ENCODE measurements at places on chromosomes 3 and 15.

- no peak for DNase-seq
Observed at GRCh38 chr3:149612456-149612855, 45.4 kb downstream of the WWTR1 start.

- no peak for DNase-seq
Observed at GRCh38 chr3:171236265-171237008, 209.9 kb upstream of the SLC2A2 start.

DNA sequence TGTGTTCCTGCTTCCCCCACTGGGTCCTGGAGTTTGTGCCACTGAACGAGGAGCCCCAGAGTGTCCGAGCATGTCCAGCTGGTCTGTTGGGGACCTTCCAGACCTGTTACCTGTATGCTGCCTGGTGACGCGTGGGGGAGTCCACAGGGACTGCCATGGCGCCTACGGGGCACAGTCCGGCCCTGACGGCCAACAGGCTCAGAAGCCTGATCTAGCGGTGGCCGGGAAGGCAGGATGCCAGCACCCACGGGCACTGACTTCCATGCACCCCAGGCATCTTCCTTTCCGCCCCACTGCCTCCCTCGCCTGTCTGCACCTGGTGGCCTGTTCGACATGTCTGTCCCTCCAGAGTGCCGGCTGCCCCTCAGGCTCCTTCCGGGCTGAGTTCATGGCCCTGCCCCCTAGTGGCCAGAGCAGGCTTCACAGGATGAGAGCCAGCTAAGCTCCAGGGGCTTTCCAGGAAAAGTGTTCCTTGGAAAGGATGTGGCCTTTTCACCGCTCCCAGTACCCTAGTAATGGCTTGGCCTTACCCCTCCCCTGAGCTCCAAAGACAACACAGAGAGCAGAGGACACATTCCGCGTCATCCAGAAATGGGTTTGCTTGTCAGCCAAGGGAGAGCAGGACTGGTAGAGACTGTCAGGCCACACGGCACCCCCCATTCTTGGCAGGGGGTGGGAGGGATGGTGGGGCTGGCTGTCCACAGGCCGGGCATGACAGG is 35.7 kb downstream of the NGRN start:
- peak; percentile 35 for DNase-seq

DNA sequence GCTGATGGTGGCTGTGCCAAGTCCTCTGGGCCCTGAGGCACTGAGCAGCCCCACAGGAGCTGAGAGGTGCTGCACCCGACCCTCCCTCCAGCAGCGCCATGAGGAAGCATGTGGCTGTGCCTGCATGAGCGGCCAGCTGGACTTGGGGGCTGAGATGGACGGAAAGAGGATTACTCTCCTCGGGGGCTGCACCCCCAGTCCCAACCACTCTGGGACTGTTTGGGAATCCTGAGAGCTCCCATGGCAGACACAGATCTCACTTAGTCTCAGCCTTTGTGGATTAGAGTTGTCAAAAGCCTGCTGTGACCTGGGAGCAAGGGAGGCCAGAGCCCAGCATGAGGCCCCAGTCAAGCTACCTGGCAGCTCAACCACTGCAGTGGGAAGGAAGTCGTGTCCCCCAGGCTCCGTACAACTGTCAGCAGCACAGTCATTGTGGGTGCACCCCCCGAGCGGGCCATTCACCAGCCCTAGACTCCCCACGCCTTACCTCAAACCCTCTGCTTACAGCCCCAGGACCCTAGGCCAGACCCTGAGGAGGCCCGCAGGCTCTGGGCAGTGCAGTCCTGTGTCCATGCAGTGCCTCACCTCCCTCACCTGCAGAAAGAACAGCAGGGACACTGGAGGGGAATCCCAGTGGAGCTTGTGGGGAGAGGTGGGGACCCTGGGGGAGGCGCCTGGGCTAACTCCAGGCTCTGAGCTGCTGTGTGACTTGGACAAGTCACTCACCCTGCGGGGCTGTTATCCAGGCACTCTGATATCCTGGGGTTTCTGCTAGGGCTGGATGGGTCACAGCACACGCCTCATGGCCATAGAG is 17.1 kb downstream of the PRR23E start:
- DNase-seq, result no peak

Data from activated CD4-positive, alpha-beta T cell treated with anti-CD3 and anti-CD28 coated beads, Interleukin-2, amount 50 U/mL, for 4 hours (primary cell).